ENCODE measurements at places on chromosomes 5 and 9. TPM values are rescaled to one million over a fixed set of nuclear protein-coding genes. Genes with fewer than 3 reads are reported as not detected.

DNA sequence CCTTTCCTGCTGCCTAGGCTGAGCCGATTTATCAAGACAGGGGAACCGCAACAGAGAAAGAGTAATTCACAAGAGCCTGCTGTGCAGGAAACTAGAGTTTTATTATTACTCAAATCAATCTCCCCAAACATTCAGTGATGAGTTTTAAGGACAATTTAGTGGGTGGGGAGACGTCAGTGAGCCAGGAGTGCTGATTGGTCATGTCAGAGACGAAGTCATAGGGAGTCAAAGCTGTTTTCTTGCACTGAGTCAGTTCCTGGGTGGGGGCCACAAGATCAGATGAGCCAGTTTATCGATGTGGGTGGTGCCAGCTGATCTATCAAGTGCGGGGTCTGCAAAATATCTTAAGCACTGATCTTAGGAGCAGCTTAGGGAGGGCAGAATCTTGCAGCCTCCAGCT is 19.0 kb downstream of the SNX24 start:
- no peak for DNase-seq

- no peak for DNase-seq
Observed at GRCh38 chr5:34053571-34054399, 10.8 kb upstream of the C1QTNF3 start.

DCTN4 gene
- polyA plus RNA-seq: 89.0 TPM

DNA sequence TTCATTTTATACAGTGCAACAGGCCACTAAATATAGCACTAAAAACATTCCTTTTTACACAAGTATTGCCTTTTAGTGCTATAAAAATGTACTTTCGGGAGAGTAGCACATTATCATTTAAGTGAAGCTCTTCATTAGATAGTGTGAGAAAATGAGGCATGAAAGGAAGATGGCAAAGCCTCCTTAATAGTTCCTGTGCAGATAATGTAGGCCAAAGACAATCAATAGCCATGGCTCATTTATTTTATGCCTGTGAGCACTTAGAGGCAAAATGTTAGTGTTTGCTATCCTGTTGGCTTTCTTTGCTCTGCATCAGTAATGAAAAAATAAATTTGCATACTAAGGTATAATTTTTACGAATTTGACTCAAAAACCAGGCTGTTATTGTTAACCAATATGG is 929.5 kb upstream of the C9orf72 start:
- DNase-seq: peak; percentile 19

GRCh38 chr5:170546282-170546681 is 42.5 kb downstream of the KCNIP1 start:
- no peak for DNase-seq

DNA sequence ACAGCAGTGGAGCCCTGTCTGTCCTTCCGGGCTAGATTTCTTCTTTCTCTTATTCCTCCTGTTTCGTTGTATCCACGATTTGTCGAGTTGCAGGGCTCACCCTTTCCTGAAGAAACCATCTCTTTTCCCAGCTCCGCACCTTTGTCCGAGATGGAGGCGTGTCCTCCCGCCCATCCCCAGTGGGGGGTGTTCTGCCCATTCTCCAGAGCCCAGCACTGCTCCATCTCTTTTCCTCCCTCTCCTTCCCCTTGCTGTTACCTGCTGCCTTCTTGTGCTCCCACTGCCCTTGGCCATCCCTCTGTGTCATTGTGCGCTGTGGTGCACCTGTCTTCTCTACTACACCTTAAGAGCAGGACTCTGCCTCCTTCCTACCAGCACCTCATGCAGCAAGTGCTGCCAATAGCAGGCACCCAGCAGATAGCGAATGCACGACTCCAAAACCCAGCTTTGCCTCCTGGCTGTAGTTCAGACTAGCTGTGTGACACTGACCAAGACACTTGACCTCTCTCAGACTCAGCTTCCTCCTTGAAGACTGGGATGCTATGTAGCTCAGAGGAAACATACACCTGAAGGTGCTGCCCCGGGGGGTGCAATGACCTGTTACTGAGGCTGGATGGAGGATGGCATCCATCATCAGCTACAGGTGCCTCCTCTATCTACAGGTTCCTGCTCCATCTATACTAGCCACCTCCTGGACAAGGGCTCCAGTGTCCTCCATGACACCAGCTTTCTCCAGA is 8.9 kb downstream of the OR13J1 start:
- no peak for DNase-seq

DNA sequence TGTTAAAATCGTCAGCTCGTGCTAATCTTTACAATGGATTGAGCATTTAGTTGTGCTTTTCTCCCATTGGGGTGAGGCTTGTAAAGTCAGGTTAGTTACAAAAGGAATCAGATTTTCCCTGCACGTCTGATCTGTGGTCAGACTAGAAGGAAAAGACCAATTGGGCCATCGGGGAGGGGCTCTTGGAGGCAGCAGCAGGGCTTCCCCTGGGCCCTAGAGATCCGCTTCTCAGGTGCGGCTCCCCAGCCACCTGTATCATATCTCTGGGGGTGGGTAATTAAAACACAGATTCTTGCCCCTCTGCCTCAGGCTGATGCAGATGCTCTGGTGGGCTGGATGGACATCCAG is 200.3 kb downstream of the HSPA4 start:
- no peak for DNase-seq

- no peak for DNase-seq
Observed at GRCh38 chr5:159067201-159067600, 32.5 kb downstream of the EBF1 start.

DNA sequence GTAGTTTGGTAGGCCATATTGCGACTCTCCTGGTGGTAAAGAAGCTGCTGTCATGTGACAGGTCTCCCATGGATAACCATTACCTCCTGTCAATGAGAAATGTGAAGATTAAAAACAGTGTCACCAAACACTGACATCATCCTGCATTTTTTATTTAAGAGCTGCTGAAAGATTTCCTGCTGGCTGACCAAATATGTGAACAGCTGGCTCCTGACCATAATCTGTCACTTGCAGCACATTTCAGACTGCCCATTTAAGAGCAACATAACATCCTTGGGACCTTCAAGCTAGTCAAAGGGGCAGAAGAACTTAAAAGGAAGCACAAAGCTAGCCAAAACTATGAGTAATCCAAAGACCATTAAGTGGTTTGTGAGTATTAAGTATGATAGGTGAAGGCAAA is 288.0 kb downstream of the IZUMO3 start:
- no peak for DNase-seq

NOTCH1 gene
- polyA plus RNA-seq: 62.2 TPM

DNA sequence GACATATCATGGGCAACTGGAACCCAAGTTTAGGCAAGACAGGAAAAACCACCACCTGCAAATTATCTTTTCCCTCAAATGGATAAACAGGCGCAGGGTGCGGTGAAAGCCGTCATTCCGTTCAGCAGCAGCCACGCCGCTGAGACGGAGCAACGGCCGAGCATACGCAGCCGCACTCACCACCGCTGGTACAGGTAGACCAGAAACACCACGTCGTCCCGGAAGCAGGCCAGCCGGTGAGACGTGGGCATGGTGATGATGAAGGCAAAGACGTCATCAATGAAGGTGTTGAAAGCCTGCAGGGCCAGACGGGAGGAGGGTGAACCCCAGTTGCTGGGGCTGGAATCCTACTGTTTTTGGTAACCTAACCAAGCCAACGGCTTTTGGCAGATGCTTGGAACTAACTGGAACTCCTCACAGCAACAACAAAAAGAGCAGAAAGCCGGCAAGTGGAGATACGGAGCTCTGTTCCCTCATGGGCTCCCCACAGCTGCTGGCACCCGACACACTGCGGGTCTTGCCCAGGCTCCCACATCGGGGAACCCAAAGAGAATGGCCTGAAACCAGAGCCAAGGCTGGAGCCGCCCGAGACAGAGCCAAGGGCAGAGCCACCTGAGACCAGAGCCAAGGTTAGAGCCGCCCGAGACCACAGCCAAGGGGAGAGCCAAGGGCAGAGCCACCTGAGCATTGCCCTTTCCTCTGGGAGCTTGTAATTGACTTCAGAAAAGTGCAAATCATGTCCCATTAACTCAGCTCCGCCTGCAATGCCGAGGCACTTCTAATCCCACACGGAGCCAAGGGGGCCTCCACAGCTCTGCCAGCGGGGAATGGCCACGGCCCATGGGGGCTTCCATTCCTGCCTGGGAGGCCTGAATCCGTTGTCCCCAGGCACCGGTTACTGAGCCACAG is 24.2 kb downstream of the CLPTM1L start:
- no peak for DNase-seq

SH3RF2 gene
- 0.38 TPM for polyA plus RNA-seq

DNA sequence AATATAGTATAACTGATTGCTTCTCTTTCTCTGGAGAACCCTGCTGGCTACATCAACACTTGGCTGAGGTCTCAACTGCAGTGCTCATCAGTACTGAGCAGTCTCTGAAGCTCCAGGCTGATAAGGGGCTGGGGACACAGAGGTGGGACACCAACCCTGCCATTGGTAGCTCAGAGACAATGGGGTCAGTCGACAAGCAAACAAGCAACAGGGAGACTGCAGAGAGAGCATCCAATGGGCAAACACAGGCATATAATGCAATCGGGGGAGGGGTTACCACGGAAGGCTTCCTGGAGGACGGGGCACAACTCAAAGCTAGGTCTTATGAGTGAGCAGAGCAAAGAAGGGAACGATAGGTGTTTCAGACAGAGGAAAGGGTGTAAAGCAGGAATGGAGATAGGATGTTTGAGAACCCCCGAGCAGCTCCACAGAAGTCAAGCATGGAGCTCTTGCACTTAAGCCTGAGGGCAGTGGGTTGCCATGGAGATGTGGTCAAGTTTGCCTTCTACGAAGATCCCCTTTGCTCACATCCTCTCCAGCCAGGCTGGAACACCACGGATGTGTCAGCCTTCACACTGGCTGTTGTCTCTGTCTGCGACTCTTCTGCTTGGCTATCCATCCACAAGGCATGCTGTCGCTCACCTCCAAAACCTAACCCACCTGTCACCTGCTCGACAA is 21.5 kb upstream of the AKNA start:
- DNase-seq: no peak

GABRB2 gene
- 13.8 TPM for polyA plus RNA-seq

TAL2 gene
- polyA plus RNA-seq: 1.9 TPM

DNA sequence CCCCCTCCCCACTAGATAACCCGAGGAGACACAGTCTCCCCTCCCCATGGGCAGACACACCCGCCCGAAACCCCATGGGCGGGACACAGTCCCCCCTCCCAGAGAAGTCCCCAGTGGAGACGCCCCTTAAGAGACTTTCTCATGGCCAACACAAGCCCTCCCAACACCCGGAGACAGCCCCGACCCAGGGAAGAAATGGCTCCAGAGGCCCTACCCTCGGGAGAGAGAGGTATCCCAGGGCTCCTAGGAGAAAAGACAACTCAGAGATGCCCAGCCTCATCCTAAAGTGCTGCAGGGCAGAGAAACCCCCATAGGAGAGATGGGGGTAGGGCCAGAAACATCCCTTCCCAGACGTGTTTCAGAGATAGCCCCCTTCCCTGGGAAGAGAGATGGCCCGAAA is 27.4 kb downstream of the PCDH1 start:
- peak; percentile 33 for DNase-seq

OR1J2 gene
- not detected for polyA plus RNA-seq

SLC25A48 gene
- polyA plus RNA-seq: 40.1 TPM

DNA sequence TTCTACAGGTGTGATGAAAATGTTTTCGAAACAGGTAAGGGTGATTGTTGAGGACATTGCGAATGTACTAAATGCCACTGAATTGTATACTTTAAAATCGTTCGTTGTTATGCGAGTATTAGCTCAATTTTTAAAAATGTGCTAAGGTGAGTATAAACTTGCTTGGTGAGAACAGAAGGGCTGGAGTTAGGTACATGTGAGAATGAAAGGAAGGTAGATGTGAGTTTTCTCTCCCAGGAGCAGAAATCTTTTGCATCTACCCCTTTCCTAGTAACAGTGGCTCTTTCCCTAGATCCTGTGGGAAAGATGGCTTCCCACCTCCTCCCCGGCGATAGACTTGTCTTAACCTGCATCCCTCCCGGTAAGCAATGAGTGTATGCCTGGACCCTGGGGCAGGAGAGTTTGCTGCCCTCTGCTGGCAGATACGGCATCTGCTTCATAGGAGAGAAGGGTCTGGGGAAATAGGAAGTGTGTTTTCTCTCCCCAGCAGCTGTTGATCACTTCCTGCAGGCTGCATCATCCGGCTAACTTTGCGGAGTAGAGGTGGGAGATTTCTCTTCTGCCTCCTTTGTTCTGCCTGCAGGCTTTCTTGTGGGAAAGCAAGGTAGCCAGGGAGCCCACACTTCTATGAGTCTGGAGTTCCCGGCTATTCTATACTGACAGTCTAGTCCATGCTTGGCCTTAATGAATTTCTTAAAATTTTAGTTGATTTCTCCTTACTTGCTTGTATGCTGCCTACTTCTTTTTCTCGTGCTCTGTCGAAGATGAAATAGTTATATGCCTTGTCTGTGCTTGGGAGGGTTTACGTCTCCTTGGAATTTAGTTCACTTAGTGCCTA is 373.3 kb upstream of the SEMA6A start:
- no peak for DNase-seq

DNA sequence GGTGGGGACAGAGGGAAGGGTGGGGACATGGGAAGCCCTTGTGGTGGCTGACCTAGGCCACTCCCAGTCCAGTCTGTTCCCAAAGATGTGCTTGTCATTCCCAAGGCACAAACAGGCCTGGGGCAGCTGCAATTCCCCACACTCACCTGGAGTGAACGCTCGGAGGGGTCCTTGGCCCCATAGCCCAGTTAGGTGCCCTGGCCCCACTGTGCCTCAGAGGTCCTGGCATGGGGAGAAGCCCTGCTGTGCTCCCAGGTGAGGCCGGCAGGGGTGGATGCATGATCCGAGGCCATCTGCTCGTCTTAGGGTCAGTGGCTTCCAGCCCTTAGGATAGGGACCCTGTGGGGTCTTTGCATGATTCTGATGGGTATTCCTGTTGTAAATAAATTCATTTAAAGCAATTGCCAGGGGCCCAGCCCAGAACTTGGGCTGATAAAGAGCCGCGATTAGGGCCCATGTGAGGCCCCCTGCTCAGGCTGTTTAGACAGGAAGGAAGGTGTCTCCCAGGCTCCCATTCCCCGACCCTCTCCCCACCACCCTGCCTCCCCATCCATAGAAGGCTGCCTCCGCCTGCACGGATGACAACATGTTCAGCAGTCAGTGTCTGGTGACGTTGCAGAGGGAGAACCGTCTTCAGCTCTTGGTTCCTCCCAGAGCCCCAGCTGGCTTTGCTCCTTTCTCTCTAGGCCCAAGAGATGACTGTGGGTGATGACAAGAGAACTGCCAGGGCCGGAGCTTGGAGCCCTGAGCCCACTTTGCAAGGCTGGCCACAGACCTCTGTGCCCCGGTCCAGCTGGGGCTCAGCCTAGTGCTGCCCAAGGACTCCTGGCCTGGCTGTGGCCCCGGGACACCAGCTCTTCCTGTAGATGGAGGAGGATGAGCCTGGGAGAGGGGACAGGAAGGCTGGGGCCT is 28.4 kb upstream of the IRX4 start:
- DNase-seq: no peak

PTGDS gene
- 304 TPM for polyA plus RNA-seq

- no peak for DNase-seq
Observed at GRCh38 chr5:110580625-110581024, 145.8 kb downstream of the TMEM232 start.

GAPT gene
- polyA plus RNA-seq: 0.38 TPM

- no peak for DNase-seq
Observed at GRCh38 chr9:89495824-89496560, 1.9 kb downstream of the SEMA4D start.

DNA sequence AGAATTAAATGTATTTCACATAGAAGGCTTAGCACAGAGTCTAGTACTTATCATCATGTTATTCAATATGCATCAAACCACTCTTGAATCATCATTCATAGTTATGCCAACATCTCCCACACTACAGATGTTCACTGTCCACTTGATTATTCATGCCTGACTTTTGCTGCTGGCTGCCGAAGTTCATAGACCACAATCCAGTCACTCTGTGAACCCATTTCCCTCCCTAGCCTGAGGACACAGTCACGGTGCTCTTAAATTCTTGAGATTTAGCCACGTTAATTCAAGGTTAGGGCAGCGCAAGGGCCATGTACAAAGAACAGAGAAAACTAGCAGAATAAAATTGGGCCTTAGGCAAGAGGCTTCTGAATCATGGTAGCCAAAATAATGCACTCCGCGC is 32.4 kb downstream of the ABCA1 start:
- no peak for DNase-seq

BARHL1 gene
- 3.3 TPM for polyA plus RNA-seq
